MCF 10A (cell line): ENCODE measurements at places on chromosomes 6 and 20.

DNA sequence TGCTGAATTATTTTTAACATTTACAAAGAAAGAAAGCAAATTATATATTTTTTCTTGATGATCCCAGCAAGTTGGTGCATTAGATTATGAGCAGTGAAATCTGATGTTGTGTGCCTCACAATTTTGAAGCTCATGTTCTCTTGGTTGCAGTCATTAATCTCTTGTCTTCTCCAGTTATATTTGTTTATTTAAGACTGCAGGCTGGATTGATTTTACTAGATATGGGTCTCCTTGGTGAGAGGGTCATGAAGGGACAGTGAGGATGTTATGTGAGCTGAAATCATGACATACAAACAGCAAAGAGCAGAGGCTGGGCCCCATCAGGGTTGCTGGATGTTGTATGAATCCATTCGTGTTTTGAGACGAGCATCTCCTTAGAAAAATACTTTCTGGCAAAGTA lies 64.2 kb upstream of the AKIRIN2 start:
- H3K4me1 ChIP-seq = no peaks in the 10 kb centered on the region
- DNase-seq = no peak
- no peak overlapping the region for H3K27ac ChIP-seq
- no peaks in the 10 kb centered on the region for H3K27me3 ChIP-seq
- peaks cover 6% of the 10 kb centered on the region for H3K36me3 ChIP-seq

GRCh38 chr6:24064106-24064505 lies 61.9 kb upstream of the NRSN1 start:
- no peak overlapping the region for H3K27ac ChIP-seq
- peak; percentile 44 for DNase-seq
- no peaks in the 10 kb centered on the region for H3K27me3 ChIP-seq
- H3K4me1 ChIP-seq = no peaks in the 10 kb centered on the region

- no peak for DNase-seq
- H3K27ac ChIP-seq = no peak overlapping the region
- no peak overlapping the region for H3K4me3 ChIP-seq
These were observed 120.0 kb downstream of the TMEM242 start for GRCh38 chr6:157203312-157203744.

- no peak overlapping the region for H3K27ac ChIP-seq
- H3K4me3 ChIP-seq = no peak overlapping the region
- H3K36me3 ChIP-seq = no peaks in the 10 kb centered on the region
- DNase-seq = no peak
- no peaks in the 10 kb centered on the region for H3K4me1 ChIP-seq
These were observed 195.8 kb downstream of the SYNDIG1 start for GRCh38 chr20:24665196-24665595.

GRCh38 chr20:3177746-3178485 lies 4.6 kb upstream of the LZTS3 start:
- H3K4me1 ChIP-seq = peaks cover 14% of the 10 kb centered on the region
- no peaks in the 10 kb centered on the region for H3K27me3 ChIP-seq
- no peak overlapping the region for H3K27ac ChIP-seq
- DNase-seq = no peak
- peaks cover 4% of the 10 kb centered on the region for H3K36me3 ChIP-seq

DNA sequence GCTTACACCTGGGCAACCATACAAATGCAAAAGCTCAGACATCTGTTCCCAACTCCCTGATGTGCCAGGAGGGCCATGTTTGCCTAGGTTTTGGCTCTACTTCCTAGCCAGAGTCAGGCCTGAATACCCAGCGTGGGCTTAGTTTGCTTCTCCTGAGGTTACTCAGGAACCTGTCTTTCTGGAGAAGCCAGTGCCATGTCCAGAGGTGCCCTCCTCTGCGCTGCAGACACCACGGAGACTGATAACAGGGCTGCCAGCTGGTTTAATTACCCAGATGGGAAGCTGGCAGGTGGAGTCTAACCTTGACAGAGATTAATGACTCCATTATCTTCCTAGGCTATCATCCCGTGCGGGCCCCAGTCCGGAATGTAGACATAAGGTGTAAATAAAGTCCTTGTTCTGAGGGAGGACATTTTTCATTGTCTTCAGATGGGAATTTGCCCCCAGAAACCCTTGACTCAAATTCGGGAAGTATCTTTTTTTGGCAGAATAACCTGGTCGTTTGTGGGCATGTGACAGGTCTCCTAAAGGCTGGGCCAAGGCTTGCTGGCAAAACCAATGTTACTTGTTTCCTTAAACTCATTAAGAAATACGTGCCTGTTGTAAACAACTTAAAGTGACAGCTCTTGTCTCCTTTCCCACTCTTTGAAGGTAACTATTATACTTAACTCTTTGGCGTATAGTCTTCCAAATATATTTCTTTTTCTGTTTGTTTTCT lies 29.2 kb upstream of the ZNFX1 start:
- H3K4me1 ChIP-seq = peaks cover 8% of the 10 kb centered on the region
- no peak for DNase-seq

- no peak overlapping the region for H3K27ac ChIP-seq
- no peaks in the 10 kb centered on the region for H3K36me3 ChIP-seq
- peaks cover 9% of the 10 kb centered on the region for H3K4me1 ChIP-seq
- DNase-seq = no peak
These were observed 61.0 kb downstream of the UST start for GRCh38 chr6:148807784-148808183.

DNA sequence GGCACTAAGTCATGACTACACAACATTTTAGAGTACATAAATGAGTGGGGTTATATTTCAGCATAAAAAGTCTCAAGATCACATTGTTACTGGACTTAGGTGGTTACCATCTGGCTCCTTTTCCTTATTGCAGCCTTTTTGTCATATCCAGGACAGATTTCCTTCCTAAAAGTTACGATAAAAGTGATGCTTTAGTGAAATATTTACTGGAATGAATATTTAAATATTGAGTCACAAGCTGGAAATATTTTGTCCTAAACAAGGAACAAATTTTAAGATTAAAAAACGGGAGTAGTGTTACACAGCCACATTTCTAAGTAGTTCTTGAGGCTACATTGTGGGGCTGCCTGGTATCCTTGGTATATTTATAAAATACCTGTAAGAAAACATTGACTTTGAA lies 52.2 kb downstream of the CDC40 start:
- no peak overlapping the region for H3K27ac ChIP-seq
- H3K4me3 ChIP-seq = no peak overlapping the region
- no peaks in the 10 kb centered on the region for H3K27me3 ChIP-seq
